ENCODE measurements at places on chromosomes 5 and 9. TPM values are rescaled to one million over a fixed set of nuclear protein-coding genes. Genes with fewer than 3 reads are reported as not detected.

DNA sequence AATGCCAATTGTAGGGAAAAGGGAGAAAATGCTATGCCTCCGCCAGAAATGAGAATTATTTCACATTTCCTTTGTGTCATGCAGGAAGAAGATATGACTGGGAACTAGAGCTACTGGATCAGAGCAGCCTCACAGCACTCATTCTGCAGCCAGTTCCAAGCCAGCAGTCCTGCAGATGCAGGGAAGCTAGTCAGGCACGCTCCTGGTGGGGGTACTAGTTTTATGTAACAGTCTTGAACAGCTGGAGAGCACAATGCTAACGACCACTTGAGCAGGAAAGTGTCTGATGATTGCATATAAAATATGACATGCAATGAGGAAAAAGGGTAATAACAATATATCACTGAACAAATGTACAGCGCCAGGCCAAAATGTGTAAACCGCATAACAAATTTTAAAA, 21.7 kb downstream of the CDH10 start:
- DNase-seq = no peak

- no peak for DNase-seq
These were observed 78.6 kb downstream of the GRIA1 start for GRCh38 chr5:153569036-153569435.

- DNase-seq = no peak
These were observed 54.6 kb upstream of the POU4F3 start for GRCh38 chr5:146284016-146284415.

DNA sequence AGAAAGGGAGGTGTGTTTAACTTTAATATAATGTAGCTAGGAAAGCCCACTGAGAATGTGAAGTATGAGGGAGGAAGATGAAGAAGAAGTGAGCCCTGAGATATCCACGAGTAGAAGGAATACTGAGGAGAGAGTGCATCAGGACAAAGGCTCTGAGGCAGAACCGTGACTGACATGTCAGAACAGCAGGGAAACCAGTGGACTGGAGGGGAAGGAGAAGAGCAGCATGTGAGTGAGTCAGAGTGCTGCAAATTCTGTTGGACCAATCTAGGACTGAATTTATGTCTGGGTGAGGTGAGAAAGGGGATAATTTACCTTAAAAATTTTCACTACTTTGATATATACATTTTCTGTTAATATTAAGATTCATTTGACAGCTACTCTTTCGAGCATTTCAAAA, 110.3 kb downstream of the ST8SIA4 start:
- no peak for DNase-seq

GRCh38 chr9:89477811-89478630, 19.9 kb downstream of the SEMA4D start:
- DNase-seq = peak; percentile 63

DNA sequence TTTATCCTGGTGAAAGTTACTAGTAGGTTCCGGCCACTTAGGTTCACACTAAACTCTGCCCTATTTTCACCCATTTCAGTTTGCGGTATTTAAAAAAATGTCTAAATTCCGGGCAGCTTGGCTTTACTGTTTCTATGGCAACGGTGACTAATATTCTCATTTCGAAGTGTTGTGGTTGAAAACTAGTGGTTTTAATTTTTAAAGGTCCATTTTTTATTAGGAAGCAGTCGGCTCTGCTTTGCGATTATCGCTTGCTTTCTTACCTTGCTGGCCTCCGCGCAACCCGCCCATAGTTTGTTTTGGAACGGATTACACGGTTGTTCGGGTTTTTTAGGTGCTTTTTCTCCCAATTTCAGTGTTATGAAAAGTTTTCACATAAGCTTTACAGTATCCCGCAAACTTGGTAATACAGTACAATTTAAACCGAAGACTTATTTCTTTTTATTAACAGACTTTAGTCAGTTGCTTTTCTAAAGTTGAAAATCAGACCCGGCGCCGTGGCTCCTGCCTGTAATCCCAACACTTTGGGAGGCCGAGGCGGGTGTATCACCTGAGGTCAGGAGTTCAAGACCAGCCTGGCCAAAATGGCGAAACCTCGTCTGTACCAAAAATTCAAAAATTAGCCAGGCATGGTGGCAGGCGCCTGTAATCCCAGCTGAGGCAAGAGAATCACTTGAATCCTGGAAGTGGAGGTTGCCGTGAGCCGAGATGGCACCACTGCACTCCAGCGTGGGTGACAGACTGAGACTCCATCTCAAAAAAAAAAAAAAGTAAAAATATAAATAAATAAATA, 1.6 kb downstream of the KDM4C start:
- DNase-seq = peak; percentile 71

DNA sequence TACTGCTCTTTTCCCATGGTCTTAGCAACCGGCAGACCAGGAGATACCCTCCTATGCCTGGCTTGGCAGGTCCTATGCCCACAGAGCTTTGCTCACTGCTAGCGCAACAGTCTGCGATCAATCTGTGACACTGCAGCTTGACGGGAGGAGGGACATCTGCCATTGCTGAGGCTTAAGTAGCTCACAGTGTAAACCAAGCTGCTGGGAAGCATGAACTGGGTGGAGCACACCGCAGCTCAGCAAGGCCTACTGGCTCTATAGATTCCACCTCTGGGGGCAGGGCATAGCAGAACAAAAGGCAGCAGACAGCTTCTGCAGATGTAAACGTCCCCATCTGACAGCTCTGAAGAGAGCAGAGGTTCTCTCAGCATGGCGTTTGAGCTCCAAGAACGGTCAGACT, 40.4 kb downstream of the MCTP1 start:
- DNase-seq = no peak

SLC27A6 gene
- total RNA-seq = 1.2 TPM

NR2F1 gene
- 12.8 TPM for total RNA-seq

PRSS3 gene
- 5.1 TPM for total RNA-seq

SPINK13 gene
- not detected for total RNA-seq
